ENCODE measurements at places on chromosomes 1 and 21.

DNA sequence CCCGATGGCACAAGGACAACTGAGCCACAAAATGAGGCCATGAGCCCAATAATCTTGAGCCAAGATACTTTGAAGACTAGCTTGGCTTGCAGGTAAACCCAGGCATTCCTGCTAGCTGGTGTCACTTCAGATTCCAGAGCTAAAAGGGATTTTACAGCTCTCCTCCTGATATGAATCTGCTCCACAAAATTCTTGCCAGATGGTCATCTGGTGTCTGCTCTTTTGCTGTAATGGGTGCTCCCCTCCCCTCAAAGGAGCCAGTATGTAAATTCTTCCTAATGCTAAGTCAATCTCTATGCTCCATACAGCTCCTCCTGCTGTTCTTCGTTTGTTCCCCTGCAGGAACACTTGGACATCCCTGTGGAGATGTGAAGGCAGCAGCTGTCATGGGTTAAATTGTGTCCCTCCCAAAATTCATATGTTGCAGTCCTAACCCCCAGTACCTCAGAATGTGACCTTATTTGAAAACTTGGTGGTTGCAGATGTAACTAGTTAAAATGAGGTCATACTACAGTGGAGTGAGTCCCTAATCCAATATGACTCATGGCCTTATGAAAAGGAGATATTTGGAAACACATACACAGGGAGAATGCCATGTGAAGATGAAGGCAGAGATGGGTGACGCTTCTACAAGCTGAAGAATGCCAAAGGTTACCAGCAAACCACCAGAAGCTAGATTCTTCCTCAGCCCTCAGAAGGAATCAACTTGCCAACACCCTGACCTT, 180.6 kb upstream of the PALMD start:
- DNase-seq: no peak

GRCh38 chr21:29238967-29239290, 59.8 kb upstream of the BACH1 start:
- no peak for DNase-seq

DNA sequence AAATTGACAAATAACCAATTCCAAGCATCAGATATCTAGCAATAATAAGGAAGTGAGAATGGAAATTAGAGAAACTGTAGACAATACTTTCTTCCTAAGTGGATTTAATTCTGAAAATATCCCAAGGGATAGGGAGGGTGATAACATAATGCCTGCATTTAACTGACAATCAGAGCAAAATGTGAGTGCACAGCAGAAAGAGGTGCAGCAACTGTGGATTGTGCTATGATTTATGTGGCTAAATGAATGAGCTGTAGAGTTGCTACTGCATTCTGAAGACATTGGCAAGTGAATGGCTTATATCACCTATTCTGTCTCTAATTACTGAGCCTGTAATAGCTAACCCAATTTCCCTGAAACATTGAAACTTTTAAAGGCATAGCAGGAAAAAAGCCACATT, 39.0 kb downstream of the OLFM3 start:
- DNase-seq: no peak

DNA sequence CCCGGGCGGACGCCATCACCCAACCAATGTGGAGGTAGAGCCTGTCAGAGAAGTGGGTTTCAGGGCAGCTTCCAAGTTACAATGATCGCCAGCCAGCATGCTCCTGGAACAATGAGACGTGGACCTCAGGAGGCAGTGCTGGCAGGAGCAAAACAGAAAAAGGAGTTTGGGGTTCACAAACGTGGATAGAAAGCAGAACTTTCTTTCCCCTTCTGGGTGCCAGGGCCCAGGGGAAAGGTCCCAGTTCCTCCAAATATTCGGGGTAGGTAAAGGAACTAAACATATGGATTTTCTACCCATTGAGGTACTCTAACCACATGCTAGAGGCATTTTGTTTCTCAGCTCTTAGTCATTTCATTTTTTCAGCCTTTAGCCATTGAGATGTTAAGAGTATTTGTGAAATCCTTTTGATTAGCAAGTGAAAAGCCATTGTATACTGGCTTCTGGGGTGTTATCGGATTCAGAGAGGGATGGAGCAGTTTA, 488.4 kb upstream of the ADGRL2 start:
- DNase-seq: no peak

DNA sequence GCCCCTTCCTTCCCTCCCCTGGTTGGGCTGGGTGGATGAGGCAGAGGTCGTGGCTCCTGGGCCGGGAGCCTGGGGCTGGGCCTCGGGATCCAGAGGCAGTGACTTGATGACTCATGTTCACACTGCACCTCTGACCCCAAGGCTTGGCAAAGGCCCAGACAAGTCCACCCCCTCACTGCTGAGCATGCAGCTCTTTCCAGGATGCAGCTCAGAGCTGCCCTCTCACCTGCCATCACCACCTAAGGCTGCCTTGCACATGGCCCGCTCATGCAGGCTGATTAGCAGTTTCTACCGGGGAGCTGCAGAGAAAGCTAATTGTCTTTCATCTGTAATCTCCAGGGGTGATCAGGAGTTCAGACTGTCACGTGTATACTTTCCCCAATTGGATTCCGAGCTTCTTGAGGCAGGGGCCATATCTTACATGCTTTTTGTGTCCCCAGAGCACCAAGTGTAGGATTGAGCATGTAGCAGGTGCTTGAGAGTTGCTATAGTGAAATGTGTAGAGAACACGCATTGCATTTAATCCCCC, 62.1 kb downstream of the LRRN2 start:
- peak; percentile 26 for DNase-seq

- no peak for DNase-seq
Measured at GRCh38 chr1:41534181-41535076, 49.9 kb upstream of the EDN2 start.

- DNase-seq: no peak
Measured at GRCh38 chr1:241990040-241990439, 8.9 kb downstream of the MAP1LC3C start.

- DNase-seq: no peak
Measured at GRCh38 chr1:53134961-53135734, 7.3 kb downstream of the SLC1A7 start.

DNA sequence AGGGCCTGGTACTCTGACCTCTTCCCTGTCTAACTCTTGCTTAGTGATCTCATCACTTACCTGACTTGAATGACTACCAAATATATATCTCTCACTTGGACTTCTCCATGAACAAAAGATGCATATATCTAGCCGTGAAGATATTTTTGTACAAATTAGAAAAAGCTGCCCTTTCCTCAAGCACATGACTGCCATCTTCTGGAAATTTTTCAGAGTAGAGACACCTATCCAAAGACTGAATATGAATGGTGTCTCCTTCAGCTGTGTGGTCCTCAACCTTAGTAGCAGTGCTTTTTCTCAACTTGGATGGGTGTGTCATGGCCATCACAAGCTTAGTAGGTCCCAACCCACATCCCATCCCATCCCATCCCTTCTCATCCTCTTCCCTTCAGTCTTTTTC, 142.3 kb downstream of the DNM3 start:
- peak; percentile 50 for DNase-seq

- DNase-seq: no peak
Measured at GRCh38 chr1:154837672-154838171, 32.4 kb downstream of the KCNN3 start.

DNA sequence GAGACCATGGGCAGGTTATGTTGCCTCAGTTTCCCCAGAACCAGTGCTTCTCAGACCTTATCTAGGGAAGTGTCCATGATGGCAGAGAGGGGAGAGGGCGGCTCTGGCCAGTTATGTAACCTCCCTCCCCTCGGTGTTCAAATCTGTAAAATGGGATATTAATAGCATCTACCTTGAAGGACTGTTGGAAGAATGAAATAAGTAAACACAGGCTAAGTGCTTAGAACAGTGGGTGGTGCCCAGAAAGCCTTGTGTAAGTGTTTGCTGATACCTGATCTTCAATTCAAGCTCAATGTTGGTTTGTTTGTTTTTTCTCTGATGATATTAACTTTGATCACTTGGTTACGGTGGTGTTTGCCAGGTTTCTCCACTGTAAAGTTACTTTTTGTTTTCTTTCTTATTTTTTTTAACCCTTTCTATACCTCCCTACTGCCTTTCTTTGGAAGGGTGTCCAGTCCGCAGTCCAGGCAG, 34.9 kb downstream of the EPHA2 start:
- DNase-seq: no peak

DNA sequence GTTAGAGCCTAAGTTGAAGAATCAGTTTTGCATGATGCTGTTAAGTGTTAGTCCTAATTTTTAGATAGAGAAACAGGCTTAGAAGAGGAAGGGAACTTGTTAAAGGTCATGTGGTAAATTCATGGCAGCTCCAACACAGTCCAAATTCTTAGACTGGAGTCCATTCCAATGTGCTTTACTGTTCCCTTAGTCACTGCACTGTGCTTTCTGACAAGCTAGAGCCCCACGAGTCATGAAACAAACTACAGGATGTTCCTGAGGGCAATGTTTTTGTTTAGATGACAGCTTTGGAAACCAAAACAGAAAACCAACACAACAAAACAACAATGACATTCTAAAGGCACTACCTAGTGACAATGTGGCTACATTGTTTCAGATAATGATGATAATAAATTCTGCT, 23.1 kb upstream of the RGS4 start:
- DNase-seq: no peak

DNA sequence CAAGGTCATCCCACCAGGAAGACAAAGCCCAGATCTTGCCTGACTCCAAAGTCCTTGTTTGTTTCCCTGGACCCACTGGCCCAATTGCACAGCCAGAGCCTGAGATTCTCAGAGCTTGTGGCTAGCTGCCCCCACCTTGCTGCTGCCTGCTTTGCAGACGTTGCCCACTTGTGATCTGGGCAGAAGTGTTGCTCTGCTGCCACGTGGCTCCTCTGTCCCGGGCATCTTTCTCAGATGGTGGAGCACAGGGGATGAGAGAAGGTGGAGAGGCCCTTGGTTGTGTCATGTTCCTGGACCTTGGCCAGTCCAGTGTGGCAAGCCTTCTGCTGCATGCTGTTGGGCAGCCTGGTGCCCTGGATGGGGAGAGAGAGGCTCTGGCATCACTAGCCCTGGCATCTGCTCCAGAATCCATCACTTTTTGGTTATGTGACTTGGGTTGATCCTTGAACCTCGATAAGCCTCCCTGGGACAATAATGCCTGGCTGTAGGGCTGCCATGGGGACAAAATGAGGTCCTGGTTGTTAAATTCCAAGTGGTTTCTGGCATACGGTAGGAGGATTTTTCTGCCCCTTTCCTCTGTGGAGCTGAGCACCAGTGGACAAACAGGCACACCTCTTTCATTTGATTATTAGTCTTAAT, 1.5 kb upstream of the NR0B2 start:
- DNase-seq: no peak

DNA sequence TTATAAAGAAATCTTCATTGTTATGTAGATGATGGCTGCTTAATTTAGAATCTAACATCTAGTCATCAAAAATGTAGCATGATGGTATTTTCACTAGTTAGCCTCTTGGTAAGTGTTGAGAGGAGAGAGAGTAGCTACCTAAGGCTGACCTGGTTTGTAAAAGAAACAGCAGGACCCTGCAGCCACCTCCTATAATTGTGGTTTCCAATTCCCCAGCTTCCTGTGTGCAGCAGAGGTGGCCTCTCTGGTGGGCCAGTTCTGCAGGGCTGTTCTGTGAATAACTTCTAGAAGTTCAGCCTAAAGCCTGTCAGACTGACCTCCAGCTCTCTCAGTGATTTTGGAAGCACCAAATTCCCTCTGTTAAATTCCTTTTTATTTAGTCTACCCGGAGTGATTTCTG, 246.4 kb upstream of the LRRC7 start:
- no peak for DNase-seq

DNA sequence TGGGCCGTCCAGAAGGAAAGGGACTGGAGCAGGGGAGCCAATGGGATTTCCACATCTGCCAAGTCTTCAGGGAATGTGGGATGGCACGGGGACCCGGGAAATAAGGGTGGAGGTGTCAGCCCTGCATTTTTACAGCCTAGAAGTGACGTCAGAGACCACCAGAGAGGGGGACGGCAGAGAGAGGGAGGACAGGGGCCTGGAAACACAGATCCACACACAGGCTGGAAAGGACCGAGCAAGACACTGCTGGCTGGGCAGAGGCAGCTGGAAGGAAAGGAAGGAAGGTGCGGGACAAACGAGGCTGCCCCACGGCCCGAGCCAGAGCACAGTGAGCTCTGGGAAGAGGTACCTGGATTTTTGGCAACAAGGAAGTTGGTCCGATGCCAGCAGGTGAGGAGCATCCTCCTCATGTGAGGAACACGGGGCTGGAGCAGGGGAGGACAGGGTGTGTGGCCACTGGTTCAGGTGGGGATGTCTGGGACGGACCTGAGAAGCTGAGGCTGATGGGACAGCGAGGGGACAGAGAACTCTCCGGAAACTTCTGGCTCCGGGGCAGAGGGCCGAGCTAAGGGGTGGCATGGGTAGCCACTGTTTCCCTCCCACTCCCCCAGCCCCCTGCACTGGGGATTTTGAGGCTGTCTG, 138.3 kb downstream of the PGBD5 start:
- DNase-seq: no peak

DNA sequence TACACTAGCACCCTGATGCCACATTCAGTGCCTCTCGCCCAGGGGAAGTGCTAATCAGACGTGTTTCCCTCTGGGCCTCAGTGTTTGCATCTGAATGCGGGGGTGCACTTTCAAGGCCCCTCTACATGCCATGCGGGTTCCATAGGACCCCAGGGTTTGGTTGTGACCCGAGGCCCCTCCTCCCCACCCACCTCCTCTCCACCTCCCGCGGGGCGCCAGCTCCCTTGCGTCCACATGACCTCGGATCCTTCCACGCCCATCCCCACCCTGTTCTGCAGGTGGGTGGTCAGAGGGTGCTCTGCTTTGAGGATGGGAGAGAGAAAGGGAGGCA, 5.1 kb upstream of the RUNX3 start:
- DNase-seq: no peak

- DNase-seq: no peak
Measured at GRCh38 chr1:170624146-170624545, 39.8 kb upstream of the PRRX1 start.

- DNase-seq: no peak
Measured at GRCh38 chr1:109761227-109762038, 2.3 kb downstream of the EPS8L3 start.

DNA sequence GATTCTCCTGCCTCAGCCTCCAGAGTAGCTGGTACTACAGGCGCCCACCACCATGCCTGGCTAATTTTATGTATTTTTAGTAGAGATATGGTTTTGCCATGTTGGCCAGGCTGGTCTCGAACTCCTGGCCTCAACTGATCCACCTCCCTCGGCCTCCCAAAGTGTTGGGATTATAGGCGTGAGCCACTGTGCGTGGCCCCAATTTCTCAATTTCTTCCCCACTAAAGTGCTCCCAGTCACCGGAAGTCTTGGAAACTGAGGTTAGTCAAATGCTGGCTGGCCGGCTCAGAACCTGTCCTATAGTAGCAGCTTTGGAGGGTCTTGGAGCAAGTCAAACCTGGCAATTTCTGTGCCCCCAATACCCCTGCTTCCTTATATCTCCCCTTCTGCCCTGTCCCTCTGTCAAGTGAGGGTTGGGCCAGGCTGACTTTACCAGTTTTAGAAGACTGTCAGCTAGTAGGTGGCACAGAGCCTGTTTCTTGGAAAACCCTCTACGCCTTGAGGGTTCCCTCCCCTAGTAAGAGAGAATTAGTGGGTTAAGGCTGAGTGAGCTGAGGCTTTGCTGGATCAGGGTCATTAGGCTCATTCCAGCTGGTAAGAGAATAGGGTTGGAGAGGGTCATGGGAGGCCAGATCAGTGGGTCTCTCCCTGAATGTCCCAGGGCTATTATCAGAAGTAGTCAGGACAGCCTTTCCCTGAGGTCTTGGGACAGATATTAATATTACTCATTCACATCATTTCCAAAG, 8.3 kb upstream of the EPB41 start:
- no peak for DNase-seq

GRCh38 chr1:1543706-1544099, 3.3 kb upstream of the TMEM240 start:
- DNase-seq: no peak

- DNase-seq: peak; percentile 87
Measured at GRCh38 chr1:29793101-29793546, 556.8 kb downstream of the PTPRU start.

All from SK-MEL-5 (cell line).